Spleen (tissue), 13 donors: ENCODE measurements at places on chromosomes 12 and 14.

DNA sequence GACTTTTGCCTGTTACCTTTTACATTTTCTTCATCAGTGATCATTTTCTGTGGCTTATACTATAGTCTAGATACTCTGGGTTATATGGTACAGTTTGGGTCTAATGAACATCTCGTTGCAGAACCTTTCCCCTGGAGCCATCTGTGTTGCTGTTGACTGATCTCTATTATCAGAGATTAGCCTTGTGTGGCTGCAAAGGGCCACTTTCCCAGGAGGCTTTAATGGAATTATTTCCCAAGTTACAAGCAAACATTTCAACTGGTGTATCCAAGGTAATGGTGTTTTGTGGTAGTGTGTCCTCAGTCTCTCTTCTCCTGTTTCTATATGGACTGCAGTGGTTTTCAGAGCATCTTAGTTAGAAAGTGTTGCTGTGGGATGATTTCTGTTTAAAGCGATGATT is 25.9 kb downstream of the UTP20 start:
- no peak for DNase-seq

DNA sequence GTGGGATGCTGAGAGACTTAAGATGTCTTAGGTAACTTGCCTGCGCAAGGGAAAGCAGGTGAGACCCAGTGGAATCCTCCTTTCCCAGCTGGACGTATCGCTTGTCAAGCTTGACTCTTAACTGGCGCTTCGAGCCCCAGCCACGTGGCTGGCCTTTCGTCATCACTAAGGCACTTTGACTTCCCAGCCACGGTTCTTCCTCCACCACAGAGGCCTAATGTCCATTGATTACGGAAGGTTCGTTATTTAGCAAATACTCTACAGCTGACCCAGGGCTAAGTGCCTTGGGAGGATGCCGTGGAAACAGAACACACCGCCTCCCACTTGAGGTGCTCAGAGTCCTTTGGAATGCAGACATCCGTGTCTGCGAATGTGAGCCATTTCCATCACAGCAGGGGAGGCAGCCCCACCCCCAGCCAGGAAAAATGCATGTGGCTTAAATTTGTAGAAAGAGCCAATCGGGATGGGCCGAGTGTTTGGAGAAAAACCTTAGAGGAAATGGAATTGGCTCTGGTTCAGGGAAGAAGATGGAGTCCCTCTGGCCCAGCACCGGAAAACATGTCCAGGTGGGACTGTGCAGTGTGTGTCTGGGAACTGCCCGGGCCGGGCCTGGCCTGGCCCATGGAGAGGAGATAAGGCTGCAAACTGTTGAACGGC is 115.7 kb downstream of the PLXNC1 start:
- DNase-seq: no peak

- DNase-seq: peak; percentile 91
These were observed at the start of gene ESPL1 for GRCh38 chr12:53267999-53268629. Gene ESPL1 (plus strand): TSS chr12:53268299. CDS start chr12:53268767, 468 bp downstream.

DNA sequence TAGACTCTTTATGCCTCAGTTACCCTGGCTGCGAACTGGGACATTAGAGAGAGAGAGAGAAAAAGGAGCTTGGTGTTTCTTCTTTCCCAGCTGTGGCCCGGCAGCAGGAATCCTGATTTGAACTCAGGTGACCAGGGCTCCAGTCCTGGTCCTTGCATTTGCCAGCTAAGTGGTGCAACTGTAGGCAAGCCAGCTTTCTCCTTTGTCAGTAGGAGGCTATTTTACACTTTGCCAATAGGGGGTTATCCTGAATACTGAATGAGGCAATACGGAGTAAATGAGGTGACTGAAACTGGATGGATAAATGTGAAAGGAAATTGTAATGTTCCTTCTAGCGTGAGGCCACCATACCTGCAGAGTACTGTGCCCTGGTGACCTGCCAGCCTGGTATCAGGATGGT is 27.8 kb downstream of the KCNA5 start:
- DNase-seq: no peak

GRCh38 chr12:88982694-88983093 is 369.6 kb downstream of the DUSP6 start:
- no peak for DNase-seq

DNA sequence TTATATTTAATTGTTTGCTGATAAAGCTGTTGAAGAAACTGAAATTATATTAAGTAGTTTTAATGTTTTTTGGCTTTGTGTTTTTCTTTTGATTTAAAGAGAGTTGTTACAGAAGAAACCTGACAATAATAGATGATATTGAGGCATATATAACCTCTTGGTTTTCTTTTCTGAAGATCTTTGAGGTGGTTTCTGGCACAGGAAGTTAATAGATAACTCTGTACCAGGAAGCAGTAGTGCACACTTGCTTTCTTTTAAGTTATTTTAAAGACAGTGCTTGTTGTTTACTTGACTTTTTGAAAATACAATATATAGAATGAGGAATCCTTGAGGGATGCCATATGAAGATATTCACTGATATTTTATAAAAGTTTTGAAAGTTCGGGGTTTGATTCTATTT is 209.0 kb upstream of the FBXO33 start:
- no peak for DNase-seq
